ENCODE measurements at places on chromosomes 12 and 14.

DNA sequence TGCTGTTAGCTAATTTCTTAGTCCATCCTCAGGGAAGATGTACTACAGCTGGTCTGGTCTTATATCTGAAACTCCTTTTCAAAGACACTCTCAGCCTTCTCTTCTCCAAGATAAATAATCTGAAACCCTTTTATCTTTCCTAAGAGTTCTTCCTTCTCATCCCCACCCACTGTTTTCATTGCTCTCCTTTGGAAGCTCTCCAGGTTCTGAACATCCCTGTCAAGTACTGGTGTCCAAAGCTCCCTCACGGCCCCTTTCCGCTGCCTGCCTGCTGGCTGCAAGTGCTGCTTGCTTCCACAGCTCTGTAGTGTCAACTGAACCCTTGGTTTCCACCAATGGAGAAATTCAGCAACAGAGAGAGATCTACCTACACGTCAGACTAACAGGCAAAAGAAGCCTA, 6.6 kb upstream of the SLC6A13 start:
- DNase-seq, result no peak

GRCh38 chr12:51675071-51675803, 84.2 kb downstream of the SCN8A start:
- no peak for DNase-seq

DNA sequence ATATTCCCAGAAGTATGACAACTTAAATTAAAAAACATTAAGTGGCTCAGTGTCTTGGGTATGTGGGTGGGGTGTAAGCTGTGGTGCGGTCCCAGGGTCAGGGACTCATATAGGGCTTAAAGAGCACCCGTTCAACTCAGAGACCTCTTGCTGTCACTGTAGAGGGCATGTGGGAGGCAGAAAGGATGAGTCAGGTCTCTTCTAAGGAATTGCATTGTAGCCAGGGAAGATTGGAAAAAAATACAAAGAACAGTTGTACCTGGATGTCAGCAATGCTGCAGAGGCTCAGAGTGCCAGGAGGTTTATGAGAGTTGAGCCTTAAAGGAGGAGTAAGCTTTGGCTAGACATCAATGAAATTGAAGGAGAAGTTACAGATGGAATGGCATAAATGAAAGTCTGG, 104.1 kb downstream of the MYRFL start:
- DNase-seq, result no peak

GRCh38 chr12:9392842-9393241, 184.6 kb upstream of the PZP start:
- no peak for DNase-seq

DNA sequence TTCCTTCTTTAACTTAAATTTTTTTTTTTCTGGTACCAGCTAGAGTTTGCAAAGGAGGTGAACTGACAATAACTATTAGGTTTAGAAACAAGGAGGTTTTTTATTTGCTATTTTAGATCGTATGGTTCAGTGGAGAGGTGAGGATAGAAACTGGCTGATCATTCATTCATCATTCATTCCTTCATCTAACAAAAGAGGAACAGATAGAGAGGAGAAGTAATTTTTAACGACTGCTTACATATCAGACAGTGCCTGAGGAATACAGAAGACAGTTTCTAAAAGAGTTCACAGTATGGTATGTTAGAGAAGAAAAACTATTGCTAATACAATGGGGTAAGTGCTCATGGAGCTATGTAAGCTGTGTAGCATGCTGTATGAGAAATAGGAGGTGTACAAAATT, 111.1 kb downstream of the ERC1 start:
- DNase-seq, result no peak

- DNase-seq, result no peak
These were observed 2.0 kb downstream of the CHMP4A start for GRCh38 chr14:24211311-24211710.

GRCh38 chr14:75865531-75865930, 116.3 kb downstream of the TGFB3 start:
- no peak for DNase-seq

DNA sequence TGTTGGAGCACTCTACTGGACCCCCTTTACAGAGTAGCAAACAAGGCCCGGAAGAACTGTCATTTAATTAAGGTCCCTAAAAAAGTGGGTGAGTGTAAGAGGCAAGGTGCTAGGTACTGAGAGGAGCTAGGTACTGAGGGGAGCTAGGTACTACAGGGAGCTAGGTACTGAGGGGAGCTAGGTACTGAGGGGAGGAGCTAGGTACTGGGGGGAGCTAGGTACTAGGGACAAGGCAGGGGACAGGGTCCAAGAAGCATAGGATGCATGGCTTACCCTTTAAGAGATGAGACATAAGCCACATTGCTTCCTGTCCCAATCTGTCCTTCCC, 4.9 kb downstream of the KRT5 start:
- no peak for DNase-seq

DNA sequence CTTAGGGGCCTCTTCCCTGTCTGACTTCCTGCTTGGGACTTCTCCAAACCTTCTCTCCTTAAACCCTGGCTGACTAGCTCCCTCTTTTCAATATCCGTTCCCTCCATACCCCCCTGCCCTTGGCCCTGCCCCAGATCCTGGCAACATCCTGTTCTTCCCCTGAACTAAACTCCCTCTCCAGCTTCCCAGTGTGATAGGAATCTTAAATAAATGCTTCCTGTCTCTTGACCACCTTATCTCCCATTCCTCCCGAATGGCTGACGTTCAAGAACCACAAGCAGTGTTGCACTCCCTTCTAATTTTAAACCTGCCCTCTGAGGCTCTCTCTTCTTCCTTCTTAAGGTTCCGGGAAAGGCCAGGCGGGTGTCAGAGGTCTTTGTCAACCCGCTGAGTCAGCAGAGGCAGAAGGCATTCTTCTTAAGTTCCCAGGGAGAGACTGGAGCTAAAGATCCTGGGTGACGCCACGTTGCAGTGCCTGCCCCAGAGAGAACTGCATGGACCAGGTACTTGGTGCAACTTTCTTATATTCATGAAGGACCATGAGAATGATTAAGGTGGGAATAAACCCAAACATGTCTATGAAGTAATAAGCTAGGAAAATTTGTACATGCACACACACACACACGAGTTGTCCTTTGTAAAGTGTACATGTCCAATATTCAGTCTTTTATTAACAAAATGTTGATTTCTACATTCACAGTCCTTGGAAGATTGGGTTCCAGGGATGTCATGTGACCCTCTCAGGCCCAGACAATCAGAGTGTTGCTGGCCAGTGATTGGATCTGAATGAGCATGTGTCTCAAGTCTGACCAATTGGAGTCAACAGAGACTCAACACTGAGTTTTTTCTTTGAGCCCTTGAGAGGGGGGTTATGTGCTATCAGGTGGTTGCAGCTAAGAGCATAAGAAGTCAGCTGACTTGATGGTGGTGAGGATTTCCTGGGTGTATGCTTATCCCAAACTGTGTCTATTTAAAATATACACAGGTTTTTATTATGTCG, 420.2 kb upstream of the TBX3 start:
- no peak for DNase-seq
